ENCODE measurements at places on chromosomes 3 and 15. TPM values are rescaled to one million over a fixed set of nuclear protein-coding genes. Genes with fewer than 3 reads are reported as not detected.

Gene VILL
- total RNA-seq = 14.2 TPM

Gene GBE1
- 15.2 TPM for total RNA-seq

Gene CCR2
- total RNA-seq = not detected

Gene COL8A1
- total RNA-seq = 2.6 TPM

Gene RARRES1
- total RNA-seq = 57.7 TPM

Gene CPB1
- total RNA-seq = 0.56 TPM

DNA sequence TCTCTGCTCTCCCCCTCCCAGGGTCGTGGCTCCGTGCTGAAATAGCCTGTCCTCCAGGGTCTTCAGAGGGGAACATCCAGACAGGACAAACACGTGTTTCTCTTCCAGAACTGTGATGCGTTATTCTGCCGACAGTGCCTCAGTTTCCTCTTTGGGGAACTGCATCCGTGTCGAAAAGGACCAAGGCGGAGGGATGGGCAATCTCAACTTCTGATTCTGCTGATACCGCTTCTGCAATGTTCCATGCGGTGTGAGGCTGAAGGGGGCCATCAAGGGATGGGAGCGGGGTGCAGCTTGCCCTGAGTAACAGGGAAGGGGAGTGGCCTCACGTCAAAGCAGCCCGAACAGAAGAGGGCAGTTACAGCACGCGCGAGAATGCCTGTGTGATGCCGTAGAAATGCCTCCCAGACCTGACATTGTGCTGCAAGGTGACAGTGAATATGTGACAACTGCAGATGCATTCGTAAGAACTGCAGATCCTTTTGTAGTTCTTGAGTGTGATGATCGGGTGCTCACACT, 275.7 kb downstream of the SHQ1 start:
- no peaks in the 10 kb centered on the region for H3K36me3 ChIP-seq
- DNase-seq = no peak
- H3K4me1 ChIP-seq = peaks cover 6% of the 10 kb centered on the region
- no peak overlapping the region for H3K27ac ChIP-seq

DNA sequence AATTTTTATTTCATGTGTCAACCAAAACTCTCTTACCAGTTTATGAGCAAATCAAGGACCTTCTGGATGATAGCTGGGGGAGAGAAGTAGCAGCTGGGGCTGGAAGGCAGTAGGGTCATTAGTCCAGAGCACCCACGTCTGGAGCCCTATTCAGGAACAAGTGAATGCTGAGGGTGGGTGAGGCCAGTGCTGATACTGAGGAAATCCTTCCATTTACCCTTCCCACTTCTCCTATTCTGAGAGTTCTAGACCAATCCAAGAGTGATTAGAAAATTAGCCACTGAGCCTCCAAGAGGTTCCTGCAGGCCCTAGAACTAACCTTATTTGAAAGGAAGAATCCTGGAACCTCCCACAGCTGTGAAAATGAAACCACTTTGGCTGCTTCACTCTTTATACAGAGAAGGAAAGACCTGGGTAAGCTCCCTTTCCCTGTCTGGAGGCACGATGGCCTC, 46.2 kb upstream of the VILL start:
- no peaks in the 10 kb centered on the region for H3K27me3 ChIP-seq
- peaks cover 10% of the 10 kb centered on the region for H3K36me3 ChIP-seq
- H3K4me3 ChIP-seq = peak overlapping the region; percentile 77
- peak overlapping the region; percentile 97 for H3K27ac ChIP-seq

DNA sequence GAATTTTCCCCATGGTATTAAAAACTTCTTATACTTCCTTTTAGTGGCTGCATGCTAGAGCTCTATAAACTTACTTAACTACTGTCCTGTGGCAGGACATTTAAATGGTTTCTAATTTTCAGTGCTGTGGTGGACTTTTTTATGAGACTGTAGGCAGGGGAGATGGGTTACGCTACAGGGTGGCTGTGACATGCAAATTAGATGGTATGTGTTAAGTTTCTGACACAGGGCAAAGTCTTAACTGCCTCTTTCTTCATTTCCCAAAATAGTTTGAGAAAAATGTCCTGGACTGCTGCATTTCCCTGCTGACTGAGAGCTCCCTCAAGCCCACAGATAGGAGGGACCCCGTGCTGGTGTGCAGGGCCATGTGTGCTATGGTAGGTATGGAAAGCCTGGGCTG, 22.0 kb downstream of the TGM4 start:
- H3K4me3 ChIP-seq = no peak overlapping the region
- H3K36me3 ChIP-seq = no peaks in the 10 kb centered on the region
- H3K4me1 ChIP-seq = peaks cover 11% of the 10 kb centered on the region
- peaks cover 9% of the 10 kb centered on the region for H3K27me3 ChIP-seq
- no peak overlapping the region for H3K27ac ChIP-seq
- DNase-seq = no peak

DNA sequence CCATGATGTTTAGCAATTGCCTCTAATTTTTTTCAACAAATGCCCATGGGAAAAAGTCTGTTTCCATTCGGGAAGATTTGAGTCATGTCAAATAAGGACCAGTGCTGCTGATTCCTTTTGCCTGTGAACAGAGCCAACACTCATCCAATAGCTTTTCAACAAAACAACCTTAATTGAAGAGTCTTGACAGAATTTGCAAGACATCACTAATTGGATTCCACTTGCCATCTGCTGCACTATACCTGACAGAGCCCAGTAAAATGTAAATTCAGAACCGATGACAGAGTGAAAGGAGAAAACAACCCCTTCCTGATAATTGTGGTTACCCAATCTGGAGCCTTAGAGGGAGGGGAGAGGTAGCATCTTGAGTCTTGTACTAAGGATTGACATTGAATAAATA, 426.7 kb downstream of the AGBL1 start:
- no peak for DNase-seq
- H3K27ac ChIP-seq = no peak overlapping the region
- H3K27me3 ChIP-seq = no peaks in the 10 kb centered on the region
- no peak overlapping the region for H3K4me3 ChIP-seq
- H3K36me3 ChIP-seq = no peaks in the 10 kb centered on the region

DNA sequence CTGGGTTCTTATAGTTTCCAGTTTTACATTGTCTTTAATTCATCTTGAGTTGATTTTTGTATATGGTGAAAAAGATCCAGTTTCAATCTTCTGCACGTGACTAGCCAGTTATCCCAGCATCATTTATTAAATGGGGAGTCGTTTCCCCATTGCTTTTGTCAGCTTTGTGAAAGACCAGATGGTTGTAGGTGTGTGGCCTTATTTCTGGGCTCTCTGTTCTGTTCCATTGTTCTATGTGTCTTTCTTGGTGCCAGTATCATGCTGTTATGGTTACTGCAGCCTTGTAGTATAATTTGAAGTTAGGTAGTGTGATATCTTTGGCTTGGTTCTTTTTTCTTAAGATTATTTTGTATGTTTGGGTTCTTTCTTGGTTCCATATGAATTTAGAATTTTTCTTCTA, 432.2 kb downstream of the UNC13C start:
- no peak overlapping the region for H3K27ac ChIP-seq
- H3K4me3 ChIP-seq = no peak overlapping the region
- H3K36me3 ChIP-seq = no peaks in the 10 kb centered on the region
- H3K27me3 ChIP-seq = no peaks in the 10 kb centered on the region
- H3K4me1 ChIP-seq = no peaks in the 10 kb centered on the region
- DNase-seq = no peak

DNA sequence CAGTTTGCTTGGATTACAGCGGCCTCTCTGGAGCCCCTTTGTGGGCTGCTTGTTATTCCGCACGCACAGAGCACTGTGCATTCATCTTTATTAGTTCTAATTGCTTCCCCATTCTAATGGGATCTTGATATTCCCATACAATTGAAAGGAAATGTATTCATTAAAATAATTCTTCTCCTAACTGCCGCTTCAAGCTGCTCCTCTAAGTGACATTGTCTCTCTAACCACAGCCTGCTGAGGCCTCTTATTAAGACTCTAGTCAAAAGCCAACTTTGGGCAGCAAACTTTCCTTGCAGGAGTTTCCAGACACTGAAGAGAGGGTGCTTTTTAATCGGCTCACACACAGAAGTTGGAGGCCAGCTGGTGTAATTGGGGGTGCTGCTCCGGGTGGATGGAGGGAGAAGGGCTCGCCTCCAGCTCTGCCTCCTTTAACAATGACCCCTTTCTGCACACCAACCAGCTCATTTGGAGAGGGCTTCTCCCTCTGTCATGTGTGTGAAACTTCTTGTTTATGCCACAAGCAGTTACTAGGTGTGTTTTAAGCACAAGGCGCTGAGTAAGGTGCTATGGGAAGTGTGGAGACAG, 5.6 kb upstream of the MAGEF1 start:
- H3K27ac ChIP-seq = peak overlapping the region; percentile 44
- no peaks in the 10 kb centered on the region for H3K36me3 ChIP-seq
- peaks cover 44% of the 10 kb centered on the region for H3K4me1 ChIP-seq
- peak overlapping the region; percentile 50 for H3K4me3 ChIP-seq
- DNase-seq = peak; percentile 45

- H3K4me1 ChIP-seq = no peaks in the 10 kb centered on the region
- H3K4me3 ChIP-seq = no peak overlapping the region
- DNase-seq = no peak
- no peaks in the 10 kb centered on the region for H3K36me3 ChIP-seq
Observed at GRCh38 chr3:186152889-186153292, 44.0 kb upstream of the ETV5 start.

DNA sequence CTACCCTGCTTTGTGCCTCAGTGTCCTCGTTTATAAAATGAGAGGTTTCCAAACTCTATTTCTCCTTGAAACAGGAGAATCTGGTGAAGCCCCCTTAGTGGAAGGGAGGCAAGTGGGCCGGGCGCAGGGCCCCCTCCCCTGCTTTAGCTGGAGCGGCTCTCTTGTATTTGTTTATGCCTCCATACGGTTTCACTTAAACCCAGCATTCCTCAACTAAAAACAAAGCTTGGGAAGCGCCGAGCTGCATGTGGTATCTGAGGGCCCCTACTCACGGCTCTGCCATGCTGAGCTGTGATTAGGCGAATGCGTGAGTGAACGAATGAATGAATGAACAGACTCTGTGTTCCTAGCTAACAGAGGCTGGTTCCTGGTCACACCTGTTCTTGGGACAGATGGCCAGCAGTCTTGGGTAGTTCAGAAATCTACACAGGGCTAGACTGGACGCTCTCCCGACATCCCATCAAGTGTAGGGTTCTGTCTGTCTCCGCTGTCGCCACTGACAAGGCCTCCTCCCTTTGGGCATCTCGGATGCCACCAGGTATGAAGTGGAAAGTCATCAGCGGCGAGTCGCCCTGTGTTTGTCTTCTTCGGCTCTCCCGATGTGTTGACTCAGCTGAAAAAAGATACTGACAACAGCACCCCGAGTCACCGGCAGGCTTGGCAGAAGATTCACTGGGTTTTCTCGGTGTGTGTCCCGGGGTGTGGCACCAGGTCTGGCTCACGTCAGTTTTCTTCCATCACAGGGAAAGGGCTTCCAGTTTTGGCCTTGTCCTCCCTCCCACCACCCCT, 42.4 kb upstream of the VPS8 start:
- H3K27me3 ChIP-seq = peaks cover 12% of the 10 kb centered on the region
- no peak overlapping the region for H3K4me3 ChIP-seq
- H3K4me1 ChIP-seq = peaks cover 40% of the 10 kb centered on the region
- H3K27ac ChIP-seq = no peak overlapping the region

- H3K4me1 ChIP-seq = no peaks in the 10 kb centered on the region
- H3K4me3 ChIP-seq = no peak overlapping the region
- no peak overlapping the region for H3K27ac ChIP-seq
- no peak for DNase-seq
Observed at GRCh38 chr3:39755100-39755499, 54.3 kb upstream of the MYRIP start.

DNA sequence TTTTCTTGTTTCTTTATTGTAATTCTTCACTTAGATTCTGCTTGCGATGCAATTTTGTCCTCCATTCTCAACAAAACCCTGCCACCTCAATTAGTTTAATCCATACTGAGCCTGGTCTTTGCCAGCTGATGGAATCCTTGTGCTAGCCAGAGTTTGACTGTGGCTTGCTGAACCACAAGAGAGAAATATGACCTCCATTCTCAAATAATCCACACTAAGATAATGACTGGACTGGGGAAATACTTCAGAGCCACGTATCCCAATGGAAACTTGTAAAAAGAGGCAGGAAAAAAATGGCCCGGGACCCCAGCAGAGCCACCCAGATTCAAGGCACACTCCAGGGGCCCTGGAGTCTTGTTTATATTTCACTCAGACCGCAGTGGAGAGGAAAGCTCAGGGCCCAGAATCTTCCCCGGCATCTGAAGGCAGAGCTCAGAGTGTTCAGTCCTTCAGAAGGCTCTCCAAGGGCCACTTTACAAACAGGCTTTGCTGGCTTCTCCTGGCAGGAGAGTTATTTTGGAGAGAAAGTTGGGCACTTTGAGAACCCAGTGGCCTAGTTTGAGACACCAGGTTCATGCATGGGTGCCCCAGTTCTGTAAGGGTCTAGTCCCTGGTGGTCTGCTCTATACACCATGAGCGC, 62.7 kb downstream of the SSUH2 start:
- H3K27me3 ChIP-seq = no peaks in the 10 kb centered on the region
- H3K4me1 ChIP-seq = peaks cover 5% of the 10 kb centered on the region
- no peak for DNase-seq
- H3K4me3 ChIP-seq = no peak overlapping the region
- no peaks in the 10 kb centered on the region for H3K36me3 ChIP-seq

DNA sequence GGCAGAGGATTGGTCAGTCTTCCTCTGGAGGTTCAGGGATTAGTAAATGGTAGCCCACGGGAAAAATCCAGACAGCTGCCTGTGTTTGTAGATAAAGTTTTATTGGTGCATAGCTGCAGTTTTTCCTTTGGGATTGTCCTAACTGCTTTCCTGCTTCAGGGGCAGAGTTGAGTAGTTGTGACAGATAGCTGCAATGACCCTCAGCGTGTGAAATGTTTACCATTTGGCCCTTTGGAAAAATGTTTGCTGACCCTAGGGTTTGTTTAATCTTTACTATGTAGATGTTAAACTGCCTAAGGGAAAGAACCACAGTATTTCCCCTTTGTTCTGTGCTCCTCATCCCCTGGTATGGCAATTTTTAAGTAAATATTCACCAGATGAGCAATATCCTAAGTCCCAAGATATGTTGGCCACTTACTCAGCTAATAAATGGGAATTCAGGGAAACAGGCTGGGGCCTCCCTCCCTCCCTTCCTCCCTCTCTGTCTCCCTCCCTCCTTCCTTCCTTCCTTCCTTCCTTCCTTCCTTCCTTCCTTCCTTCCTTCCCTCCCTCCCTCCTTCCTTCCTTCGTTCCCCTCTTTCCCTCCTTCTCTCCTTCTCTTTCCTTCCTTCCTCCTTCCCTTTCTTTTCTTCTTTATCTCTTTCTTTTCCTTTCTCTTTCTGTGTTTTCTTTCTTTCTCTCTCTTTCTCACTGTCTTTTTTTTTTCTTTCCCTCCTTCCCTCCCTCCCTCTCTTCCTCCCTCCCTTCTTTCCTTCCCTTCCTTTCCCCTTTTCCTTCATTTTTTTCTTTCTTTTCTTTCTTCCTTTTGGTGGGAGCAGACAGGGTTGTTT, 234.6 kb upstream of the BHLHE40 start:
- H3K4me1 ChIP-seq = peaks cover 34% of the 10 kb centered on the region
- H3K36me3 ChIP-seq = peaks cover 38% of the 10 kb centered on the region
- no peak for DNase-seq
- no peaks in the 10 kb centered on the region for H3K27me3 ChIP-seq
- peak overlapping the region; percentile 1 for H3K27ac ChIP-seq
- no peak overlapping the region for H3K4me3 ChIP-seq

Data from type B pancreatic cell (in vitro differentiated cells).